ENCODE measurements at places on chromosomes 11 and 22. TPM values are rescaled to one million over a fixed set of nuclear protein-coding genes. Genes with fewer than 3 reads are reported as not detected.

DNA sequence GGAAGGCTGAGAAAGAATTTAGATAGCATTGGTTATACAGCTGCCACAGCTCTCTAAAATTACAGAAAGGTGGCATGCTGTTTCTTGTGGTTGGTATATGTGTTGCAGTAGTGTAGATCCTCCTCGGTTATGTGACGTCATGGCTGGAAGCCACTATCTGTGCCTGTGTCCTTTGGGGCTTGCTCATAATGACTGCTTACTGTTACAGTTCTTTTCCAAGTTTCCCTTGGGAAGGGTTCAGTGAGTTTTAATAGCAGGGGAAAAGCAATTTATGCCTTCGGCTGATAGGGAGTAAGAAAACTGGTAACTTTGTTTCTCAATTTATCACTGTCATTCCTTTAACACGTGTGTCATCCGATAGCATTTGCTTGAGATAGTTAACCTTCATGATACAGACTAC, 47.2 kb downstream of the POLD3 start:
- no peaks in the 10 kb centered on the region for H3K27me3 ChIP-seq
- H3K36me3 ChIP-seq, result peaks cover 11% of the 10 kb centered on the region
- no peak overlapping the region for H3K27ac ChIP-seq
- H3K4me1 ChIP-seq, result no peaks in the 10 kb centered on the region

GRCh38 chr11:76831686-76832310, 28.9 kb upstream of the ACER3 start:
- H3K36me3 ChIP-seq, result no peaks in the 10 kb centered on the region
- H3K27ac ChIP-seq, result no peak overlapping the region
- no peaks in the 10 kb centered on the region for H3K27me3 ChIP-seq
- no peak overlapping the region for H3K4me3 ChIP-seq

GRCh38 chr11:131300439-131300717, 70.0 kb upstream of the NTM start:
- H3K4me3 ChIP-seq, result no peak overlapping the region
- H3K4me1 ChIP-seq, result no peaks in the 10 kb centered on the region

DNA sequence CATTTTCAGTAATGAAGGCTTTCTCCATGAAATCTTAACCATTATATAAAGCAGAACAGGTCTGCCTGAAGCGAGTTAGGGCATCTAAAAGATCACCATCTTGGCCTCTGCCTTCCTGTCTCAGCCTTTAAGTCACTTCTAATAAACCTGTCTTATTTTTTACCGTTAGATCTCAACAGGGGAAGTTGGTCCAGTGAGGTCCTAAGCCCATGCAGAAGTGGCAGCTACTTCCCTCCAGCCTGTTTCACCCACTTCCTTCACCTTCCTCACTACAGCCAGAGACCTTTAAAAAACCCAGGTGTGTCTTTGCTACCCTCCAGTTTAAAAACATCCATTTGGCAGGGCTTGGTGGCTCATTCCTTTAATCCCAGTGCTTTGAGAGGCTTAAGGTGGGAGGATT, 14.1 kb upstream of the LIPT2 start:
- no peak for DNase-seq
- no peaks in the 10 kb centered on the region for H3K4me1 ChIP-seq
- no peak overlapping the region for H3K27ac ChIP-seq
- H3K4me3 ChIP-seq, result no peak overlapping the region

DNA sequence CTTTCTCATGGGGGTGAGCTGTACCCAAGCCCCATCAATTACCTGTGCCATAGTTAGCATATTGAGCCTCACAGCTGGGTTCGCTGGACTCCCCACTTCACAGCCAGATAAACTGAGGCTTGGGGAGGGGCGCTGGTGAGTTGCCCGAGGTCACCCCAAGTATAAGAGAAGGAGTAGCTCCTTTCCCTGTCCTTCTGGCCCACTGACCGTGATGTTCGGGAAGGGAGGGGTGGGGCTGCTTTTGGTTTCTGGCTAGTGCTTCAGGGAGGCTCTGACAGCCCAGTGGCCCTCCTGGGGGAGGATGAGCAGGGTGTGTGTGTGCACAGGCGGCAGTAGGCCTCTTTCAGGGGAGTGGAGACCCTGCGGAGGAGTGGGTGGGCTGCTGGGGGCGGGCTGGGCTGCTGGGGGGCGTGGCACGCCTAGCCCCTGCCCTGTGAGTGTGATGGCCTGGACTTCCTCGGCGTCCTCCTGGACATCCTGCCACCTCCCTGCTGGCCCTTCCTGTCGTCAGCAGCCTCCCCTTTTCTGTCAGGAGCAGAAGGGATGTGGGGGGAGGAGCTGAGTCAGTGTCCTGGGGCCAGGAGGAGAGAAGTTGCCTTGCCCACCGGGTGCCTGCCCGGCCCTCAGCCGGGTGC, 50.3 kb downstream of the TRIOBP start:
- peak overlapping the region; percentile 43 for H3K27ac ChIP-seq
- H3K4me3 ChIP-seq, result peak overlapping the region; percentile 56
- H3K36me3 ChIP-seq, result no peaks in the 10 kb centered on the region
- DNase-seq, result no peak

- H3K36me3 ChIP-seq, result no peaks in the 10 kb centered on the region
- no peak for DNase-seq
- no peak overlapping the region for H3K4me3 ChIP-seq
- peaks cover 4% of the 10 kb centered on the region for H3K4me1 ChIP-seq
- no peak overlapping the region for H3K27ac ChIP-seq
- no peaks in the 10 kb centered on the region for H3K27me3 ChIP-seq
These were observed 2.7 kb upstream of the RHOD start for GRCh38 chr11:67053896-67054329.

DNA sequence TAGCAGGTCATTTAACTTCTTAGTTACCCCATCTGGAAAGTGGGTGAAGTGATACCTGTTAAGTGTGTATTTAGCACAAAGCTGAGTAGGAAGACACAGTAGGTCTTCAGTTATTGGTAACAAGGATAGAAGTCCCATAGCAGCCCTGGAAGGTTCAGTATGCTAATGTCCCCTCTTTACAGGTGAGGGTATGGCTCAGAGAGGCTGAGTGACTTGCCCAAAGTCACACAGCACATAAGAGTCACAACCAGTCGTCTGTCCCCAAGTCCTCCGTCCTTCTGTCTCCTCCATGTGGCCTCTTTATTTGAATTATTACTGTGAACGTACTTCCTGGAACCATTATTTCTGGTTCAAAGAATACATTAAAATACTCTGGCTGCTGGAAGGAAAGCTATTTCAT, 10.5 kb downstream of the ASPHD2 start:
- H3K36me3 ChIP-seq, result peaks cover 5% of the 10 kb centered on the region
- H3K4me3 ChIP-seq, result no peak overlapping the region
- no peaks in the 10 kb centered on the region for H3K27me3 ChIP-seq
- no peak for DNase-seq
- H3K27ac ChIP-seq, result no peak overlapping the region
- H3K4me1 ChIP-seq, result no peaks in the 10 kb centered on the region

Gene ZBED4
- 24.2 TPM for total RNA-seq

Gene SPTBN2
- 0.81 TPM for total RNA-seq
